ENCODE measurements at places on chromosomes 12 and 14.
A peak's percentile ranks its signal among the peaks of the same experiment; 100 is the strongest.

DNA sequence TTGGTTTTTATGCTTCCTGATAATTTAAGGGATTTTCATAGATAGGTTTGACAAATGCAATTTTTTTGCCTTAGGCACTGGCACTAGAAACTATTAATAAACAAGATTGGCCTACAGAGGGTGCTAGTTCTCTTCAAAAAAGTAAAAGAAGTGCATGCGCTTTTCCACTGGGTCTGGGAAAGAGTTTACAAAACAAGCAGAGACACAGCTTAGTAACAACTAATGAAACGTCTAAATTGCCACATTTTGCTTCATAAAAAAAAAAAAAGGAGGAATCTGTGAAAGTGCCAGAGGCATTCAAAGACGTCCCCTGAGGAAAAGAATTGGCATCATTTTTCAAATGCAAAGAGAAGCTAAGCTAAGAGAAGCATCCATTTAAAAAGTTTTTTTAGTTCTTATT, 58.3 kb upstream of the EEA1 start:
- DNase-seq: peak; percentile 76

- peak; percentile 37 for DNase-seq
Observed at GRCh38 chr14:94769391-94770250, at the start of gene GSC. GSC (minus strand) TSS chr14:94770113; CDS start chr14:94770015, 98 bp downstream.

DNA sequence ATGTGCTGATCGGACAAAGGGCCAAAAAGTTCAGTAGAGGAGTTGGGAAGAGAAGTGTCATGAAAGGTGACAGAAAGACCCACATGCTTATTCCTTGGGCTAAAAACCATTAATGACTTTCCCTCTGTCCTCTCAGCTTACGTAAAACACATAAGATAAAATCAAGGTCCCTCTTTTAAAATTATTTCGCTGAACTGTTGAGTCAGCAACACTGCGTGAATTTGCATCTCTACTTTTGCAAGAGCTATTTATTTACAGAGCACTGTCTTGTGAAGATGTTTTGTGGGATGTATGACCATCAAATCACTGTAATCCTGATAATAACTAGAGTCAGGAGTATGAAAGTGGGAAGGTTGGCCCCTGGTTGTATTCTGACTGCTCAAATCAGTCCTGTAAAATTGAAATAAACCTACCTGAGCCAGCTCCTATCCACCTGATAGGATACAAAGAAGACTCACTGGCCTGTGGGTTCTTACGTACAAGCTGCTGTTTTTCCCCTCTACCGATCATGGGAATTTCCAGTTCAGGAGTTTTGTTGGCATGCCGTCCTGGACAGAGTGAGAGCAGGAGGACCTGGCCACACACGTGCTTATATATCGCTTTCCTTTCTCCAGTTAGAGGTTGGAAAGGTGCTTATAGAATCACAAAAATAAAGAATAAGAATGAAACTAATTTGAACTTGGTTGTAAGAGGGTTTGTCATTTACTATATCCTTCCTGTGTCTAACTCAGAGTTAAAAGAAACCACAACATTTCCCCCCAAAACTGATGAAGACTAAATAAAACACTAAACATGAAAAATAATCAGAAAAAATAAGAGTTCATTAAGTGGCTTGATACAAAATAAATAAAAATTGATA, 42.9 kb downstream of the IFNG-AS1 start:
- no peak for DNase-seq

GRCh38 chr12:5268424-5269210, 163.3 kb upstream of the NTF3 start:
- no peak for DNase-seq

GRCh38 chr14:77691259-77691658, 16.6 kb downstream of the ALKBH1 start:
- no peak for DNase-seq

- no peak for DNase-seq
Observed at GRCh38 chr12:31783556-31783955, 54.7 kb upstream of the AMN1 start.

DNA sequence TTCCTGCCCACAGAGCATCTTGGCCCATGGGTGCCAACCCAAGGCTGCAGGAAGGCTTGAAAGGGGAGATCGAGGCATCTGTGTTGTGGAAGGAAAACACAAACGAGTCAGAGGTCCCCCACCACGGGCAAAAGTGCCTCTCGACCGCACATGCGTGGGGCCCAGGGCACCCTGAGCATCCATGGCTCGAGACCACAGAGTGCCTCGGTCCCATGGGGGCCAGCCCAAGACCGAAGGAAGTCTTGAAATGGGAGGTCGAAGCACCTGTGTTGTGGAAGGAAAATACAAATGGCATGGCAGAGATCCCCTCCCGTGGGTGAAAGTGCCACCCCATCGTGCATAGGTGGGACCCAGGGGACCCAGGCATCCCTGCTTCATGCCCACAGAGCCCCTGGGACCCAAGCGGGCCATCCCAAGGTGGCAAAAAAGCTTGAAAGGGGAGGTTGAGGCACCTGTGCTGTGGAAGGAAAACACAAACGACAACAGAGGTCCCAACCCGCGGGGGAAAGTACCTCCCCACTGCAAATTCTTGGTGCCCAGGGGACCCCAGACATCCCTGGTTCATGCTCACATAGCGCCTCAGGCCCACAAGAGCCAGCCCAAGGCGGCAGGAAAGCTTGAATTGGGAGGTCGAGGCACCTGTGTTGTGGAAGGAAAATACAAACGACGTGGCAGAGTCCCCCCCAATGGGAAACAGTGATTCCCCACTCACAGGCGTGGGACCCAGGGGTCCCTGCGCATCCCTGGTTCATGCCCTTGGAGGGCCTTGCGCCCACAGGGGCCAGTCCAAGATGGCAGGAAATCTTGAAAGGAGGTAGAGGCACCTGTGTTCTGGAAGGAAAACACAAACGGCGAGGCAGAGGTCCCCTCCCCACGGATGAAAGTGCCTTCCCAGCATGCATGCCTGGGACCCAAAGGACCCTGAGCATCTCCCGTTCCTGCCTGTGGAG, 373.0 kb downstream of the ALG10 start:
- no peak for DNase-seq

- peak; percentile 54 for DNase-seq
Observed at GRCh38 chr12:113403435-113404415, at the start of gene SDS. SDS (minus strand) TSS chr12:113403887; CDS start chr12:113399708, 4,179 bp downstream.

- peak; percentile 52 for DNase-seq
Observed at GRCh38 chr14:94485944-94486841, 10.2 kb upstream of the SERPINA9 start.

- no peak for DNase-seq
Observed at GRCh38 chr14:23521785-23522640, 29.6 kb downstream of the ZFHX2 start.

DNA sequence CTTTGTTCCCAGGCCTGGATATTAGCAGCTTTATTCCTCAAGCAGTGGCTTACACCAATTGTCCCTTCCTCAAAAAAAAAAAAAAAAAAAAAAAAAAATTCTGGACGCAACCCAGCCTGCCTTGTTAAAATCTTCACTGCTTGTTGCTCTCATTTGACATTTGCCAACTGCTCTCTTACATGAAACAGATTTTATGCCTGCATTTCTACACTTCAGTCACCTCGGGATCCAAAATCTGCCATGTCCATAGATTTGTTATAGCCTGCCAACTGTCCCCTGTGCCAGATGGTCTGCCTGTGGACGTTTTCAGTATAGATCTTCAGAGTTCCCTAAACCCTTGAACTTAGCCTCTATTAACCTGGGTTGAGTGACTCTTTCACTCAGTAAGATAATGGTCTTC, 651.5 kb downstream of the FSCB start:
- no peak for DNase-seq

- peak; percentile 48 for DNase-seq
Observed at GRCh38 chr12:12975322-12976077, 23.5 kb upstream of the GPRC5D start.

DNA sequence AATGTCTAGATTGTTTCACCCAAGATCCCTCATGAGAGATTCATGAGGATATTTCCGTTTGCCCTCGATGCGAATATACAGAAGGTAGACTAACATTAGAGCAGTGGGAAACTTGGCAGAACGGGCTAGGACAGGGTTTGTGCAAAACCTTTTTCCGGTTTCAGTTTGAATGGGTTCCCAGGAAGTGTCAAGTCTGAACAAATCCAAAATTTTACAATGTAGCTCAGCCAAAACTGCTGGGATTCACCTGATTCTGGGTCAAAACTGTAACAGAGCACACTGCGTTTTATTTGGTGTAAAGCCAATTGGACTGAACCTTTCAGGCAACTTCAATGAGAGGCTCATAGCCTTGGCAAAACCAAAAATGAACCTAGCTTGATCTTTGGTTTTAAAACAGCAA, 337.8 kb upstream of the DIO2 start:
- no peak for DNase-seq

GRCh38 chr12:125773033-125773640, 707.9 kb downstream of the AACS start:
- no peak for DNase-seq

DNA sequence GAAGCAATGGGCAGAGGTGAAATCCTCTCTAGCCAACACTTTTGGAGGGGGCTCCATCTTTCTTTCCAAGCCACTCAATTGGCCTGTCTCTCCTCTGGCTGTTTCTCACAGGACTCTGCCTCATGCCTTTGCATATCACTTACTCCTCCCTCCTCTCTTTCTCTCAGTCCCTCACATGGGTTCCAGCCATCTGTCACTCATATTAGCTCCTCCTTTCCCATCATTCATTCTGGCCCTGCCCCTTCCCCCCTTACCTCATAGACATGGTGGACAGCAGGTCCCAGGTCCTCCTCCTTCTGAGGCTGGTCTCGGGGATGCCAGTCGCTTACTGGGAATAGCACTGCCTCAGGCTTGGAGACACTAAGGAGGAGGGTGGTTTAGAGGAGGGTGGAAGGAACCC, 16.6 kb upstream of the ZNF385A start:
- DNase-seq: no peak

- no peak for DNase-seq
Observed at GRCh38 chr12:3161861-3162260, 84.7 kb downstream of the TSPAN9 start.

- DNase-seq: no peak
Observed at GRCh38 chr12:26782372-26783130, 50.4 kb downstream of the ITPR2 start.

DNA sequence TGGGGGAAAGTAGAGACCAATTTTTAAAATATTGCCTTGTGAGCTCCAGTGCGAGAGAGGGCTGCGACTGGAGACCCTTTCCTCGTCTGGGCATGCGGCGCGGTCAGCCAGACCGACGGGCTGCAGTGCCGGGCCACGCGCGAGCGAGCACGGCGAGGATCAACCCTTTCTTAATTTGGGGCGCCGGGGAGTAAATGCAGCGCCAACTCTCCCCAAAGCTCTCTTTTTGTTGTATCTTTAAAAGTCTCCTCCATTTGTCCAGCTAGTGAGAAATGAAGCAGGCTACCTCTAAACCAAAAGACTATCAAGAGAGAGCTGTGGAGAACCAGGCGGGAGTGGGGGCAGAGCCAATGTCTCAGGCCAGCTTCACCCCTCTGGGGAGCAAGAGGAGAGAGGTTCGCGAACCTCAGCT, 1.4 kb downstream of the SIX1 start:
- no peak for DNase-seq

- DNase-seq: no peak
Observed at GRCh38 chr12:29807129-29807528, 23.4 kb upstream of the TMTC1 start.

GRCh38 chr14:80946187-80946586, 4.6 kb upstream of the CEP128 start:
- no peak for DNase-seq

DNA sequence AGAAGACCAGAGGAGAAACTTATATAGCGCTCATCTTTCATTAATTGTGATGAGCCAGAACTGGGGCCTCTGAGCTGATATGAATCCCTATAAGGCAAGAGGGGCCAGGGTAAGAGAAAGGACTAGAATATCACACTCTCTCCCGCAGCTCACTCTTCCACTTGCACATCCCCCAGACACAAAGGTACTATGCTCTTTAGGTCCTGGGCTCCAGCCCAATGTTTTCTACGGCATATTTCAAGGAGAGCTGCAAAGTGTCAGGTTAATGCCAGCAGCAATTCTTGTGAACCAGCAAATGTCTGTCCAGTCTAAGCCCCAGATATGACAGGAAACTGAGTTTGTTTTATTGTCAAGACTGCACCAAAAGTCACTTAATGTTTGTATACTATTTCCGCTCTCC, 29.4 kb downstream of the PPP2R5E start:
- no peak for DNase-seq

GRCh38 chr14:79915406-79915805, 295.9 kb downstream of the DIO2 start:
- DNase-seq: no peak

GRCh38 chr12:91273560-91273959, 90.9 kb upstream of the DCN start:
- DNase-seq: no peak

DNA sequence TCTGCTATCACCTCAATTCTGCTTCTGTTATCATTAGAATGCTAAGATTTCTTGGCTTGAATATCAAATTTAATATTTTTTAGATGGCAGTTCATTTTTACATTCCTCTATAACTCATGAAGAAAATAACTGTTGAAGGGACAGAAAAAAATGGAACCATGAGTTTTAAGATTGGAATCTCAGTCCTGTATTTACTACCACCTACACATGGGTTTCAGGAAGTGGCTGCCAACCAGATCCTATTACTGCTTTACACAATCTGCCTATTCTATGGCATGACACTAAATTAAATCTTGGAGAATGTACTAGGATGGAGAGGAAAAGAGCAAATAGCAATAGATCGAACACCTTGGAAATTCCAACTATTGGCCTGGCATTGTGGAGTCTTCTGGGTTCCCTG, 140.8 kb downstream of the DUSP6 start:
- DNase-seq: peak; percentile 6

DNA sequence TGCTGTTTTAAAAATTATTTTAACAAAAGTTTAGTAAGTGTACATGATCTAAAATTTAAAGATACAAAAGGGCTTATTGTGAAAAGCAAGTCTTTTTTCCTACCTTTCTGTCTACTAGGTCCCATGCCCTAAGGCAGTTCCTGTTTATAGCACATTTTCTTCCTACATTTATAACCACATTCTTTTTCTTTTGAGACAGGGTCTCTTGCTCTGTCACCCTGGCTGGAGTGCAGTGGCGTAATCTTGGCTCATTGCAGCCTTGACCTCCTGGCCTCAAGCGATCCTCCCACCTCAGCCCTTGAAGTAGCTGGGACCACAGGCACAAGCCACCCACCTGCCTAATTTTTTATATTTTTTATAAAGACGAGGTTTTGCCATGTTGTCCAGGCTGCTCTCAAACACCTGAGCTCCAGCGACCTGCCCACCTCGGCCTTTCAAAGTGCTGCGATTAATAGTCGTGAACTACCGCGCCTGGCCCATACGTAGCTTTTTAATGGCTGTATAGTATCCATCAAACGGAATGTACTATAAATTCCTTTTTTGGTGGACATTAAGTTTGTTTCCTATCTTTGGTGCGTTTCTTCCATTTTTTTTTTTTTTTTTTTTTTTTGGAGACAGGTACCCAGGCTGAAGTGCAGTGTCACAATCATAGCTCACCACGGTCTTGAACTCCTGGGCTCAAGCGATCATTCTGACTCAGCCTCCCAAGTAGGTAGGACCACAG, 20.9 kb downstream of the FRS2 start:
- no peak for DNase-seq

GRCh38 chr14:104536942-104537612, 42.5 kb upstream of the C14orf180 start:
- peak; percentile 38 for DNase-seq

GRCh38 chr14:94045101-94045500, 19.0 kb downstream of the OTUB2 start:
- no peak for DNase-seq
